Upper lobe of right lung (tissue), 1 donor: ENCODE measurements at places on chromosomes 3 and 15.

DNA sequence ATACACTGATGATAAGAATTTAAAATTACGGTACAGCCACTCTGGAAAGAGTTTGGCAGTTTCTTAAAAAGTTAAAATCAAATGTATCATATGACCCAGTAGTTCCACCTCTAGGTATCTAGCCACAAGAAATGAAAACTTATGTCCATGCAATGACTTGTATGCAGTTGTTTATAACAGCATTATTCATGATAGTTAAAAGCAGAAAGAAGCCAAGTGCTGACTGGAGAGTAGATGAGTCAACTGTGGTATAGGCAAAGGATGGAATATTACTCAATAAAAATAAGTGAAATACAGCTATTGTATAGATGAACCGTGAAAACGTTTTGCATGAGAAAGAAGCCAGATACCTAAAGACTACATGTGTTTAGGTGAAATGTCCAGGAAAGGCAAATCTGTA, 14.8 kb downstream of the GPR87 start:
- no peak for DNase-seq

DNA sequence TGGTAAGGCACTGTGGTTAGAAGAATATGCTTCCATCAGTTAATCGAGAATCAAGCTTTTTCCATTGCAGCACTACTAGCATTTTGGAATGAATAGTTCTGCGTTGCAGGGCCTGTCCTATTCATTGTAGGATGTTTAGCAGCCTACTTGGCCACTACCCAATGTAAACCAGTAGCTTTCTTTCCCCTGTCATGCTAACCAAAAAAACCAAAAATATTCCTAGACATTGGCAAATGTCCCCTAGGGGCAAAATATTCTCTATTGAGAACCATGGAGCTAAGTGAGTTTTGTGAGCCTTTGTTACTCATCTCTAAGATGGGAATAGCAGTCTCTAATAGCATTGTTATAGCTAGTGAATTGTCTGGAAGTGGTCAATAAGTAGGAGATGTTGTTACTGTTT, 187.2 kb downstream of the CADPS start:
- no peak for DNase-seq

DNA sequence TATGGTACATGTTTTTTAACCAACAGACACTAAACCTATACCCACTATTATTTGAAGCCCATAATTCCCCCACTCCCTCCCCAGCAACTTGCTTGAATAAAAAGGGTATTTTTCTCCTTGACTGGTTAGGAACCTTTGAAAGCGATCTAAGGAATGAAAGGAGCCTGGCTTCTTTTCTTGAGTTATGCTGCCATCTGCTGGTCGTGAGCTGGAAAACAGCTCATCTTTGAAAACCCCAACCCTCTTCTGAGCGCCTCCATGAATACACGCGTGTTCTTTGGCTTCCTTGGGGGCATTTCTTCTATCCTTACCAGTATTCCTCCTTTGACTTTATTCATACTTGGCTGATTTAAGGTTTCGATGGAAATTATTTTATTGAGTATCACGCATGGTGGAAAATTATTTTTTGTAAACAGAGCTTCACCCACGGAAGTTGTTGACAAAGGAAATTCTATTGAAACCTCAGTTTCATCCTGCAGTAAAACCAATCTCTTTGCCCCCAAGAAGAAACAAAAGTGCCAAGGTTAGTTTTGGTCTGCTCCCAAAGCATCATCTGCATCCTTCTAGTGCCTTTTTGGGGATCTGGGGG, 171.6 kb downstream of the SV2B start:
- DNase-seq, result no peak

DNA sequence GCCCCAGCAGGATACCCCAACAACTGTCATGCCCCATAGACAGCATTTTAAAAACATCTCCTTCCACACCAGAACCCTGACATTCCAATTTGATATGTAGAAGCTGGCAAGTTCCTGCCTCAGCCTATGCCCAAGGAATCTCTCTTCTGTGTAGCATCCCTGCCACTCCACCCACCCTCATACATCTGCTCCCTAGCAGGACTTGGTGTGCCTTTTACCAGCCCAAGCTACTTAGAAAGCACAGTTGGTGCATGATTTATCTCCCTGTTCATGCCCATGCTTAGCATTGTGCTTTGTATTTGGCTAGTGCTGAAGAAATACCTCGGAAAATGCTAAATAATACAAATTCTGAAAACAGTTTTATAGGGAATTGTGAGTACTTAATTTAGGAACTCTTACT, 236.9 kb upstream of the HES1 start:
- no peak for DNase-seq

- DNase-seq, result no peak
Observed at GRCh38 chr15:68612979-68613740, 34.4 kb downstream of the CORO2B start.
